ENCODE measurements at places on chromosomes 1 and 21.
A peak's percentile ranks its signal among the peaks of the same experiment; 100 is the strongest.

- DNase-seq, result no peak
Observed at GRCh38 chr1:159996653-159997052, 35.1 kb downstream of the PIGM start.

DNA sequence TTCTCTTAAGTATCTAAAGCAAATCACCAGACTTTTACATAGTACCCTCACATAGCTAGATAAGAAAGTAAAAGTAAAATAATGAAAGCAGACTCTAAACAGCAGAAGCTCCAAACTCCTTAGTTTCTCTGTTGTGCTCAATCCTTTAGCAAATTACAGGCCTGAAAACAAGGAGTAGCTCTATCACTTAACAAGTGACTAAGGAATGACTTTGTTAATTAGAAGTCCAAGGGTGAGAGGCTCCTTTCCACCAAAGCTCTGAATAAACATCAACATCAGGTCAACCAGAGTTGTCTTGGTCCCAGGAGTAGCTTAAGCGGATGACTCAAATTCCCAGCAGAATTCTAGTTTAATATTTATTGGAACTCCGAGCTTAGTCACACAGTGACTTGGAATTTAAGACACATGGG lies 5.9 kb downstream of the NRIP1 start:
- DNase-seq, result no peak

DNA sequence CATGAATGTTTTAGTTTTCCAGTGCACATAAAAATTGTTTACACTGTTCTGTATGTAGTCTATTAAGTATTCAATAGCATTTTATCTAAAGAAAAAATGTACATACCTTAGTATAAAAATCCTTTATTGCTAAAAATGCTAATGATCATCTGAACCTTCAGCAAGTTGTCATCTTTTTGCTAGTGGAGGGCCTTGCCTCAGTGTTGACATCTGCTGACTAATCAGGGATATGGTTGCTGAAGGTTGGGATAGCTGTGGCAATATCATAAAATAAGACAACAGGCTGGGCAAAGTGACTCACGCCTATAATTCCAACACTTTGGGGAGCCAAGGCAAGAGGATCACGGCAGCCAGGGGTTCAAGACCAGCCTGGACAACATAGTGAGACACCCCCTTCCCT lies 9.0 kb downstream of the DYNLT5 start:
- no peak for DNase-seq

DNA sequence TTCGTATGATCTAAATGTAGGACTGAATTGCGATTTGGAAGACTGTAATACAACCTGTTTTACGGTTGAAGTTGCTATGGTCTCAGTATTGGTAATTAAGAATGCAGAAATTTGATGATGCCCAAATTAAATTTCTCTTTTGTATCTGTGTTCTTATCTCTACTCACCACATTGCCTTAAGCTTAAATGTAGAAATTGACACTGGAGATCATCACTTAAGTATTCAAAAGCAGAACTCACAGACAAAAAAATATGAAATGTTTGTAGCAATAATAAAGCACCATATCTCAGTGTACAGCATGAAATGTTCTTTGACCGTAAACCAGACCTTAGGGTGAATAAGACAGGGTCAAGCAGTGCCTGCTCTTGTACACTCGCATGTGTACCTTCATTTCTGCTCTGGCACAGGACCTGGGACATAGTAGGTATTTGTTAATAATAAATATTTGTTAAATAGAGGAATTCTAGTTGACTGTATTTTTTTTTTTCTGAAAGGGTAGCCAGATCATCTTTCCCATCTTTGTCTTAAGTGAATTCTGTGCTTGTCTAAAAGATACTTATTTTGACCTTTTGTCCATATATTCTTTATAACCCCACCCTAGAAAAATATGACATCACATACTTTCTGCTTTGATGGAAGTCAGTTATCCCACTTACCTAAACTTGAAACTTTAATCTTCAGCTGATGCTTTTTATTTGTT lies 1.5 kb downstream of the CDC7 start:
- DNase-seq, result no peak

DNA sequence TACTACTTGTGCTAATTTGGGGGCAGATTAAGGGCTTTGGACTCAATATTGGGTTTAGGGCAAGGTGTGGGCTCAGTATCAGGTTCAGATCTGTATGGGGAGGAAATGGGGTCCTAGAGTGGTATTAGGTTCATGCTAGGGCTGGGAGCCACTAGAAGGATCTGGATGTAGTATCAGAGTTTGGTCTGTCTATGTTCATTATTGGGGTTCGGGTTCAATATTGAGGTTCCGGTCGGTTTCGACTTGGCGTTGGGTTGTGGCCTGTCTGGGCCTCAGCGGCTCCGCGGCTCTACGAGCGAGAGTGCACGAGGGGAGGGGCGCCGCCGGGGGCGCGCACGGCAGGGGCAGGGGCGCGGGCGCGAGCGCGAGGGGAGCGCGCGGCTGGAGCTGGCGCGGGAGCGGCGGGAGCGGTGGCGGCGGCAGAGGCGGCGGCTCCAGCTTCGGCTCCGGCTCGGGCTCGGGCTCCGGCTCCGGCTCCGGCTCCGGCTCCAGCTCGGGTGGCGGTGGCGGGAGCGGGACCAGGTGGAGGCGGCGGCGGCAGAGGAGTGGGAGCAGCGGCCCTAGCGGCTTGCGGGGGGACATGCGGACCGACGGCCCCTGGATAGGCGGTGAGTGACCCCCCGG lies at the start of gene PTPRF:
Gene PTPRF (plus strand): TSS at position 401 of the 624 bp plus-strand sequence. CDS start 14,193 bp downstream, outside the sequence.
- peak; percentile 25 for DNase-seq

- DNase-seq, result no peak
Observed at GRCh38 chr21:39051588-39051949, 131.7 kb downstream of the PSMG1 start.

DNA sequence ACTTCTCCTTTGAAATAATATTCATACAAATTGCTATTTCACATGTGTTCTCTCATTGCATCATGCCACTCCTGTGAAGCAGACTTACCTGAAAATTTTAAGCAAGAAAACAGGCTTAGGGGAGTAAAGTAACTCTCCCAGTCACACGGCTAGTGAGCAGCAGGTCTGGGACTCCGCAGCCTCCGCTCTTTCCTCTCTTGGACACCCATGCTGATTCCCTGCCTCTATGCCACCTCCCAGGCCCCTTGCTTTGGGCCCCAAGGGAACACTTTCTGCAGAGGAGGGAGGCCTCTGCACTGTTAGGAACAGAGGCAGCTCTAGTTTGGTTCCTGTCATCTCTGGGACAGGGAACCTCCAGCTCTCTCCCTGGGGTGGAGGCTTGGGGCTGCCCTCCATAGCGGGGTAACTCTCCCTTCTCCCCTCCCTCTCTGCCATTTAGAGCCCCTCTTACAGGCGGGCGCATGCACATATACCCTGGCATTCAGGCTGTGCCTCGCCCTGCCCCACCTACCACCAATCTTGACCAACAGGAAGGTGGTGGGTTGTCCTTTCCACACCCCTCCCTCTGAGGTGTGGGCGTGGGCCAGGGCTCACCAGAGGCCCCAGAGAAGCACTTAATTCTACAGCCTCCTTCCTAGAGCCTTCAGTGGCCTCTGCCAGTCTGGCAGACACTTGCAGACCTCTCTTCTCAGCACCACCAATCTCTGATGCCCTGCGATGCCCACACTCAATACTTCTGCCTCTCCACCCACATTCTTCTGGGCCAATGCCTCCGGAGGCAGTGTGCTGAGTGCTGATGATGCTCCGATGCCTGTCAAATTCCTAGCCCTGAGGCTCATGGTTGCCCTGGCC lies at the start of gene RXFP4:
Gene RXFP4 (plus strand): TSS at position 646 of the 852 bp plus-strand sequence. CDS start 72 bp downstream, at position 718.
- DNase-seq, result no peak

DNA sequence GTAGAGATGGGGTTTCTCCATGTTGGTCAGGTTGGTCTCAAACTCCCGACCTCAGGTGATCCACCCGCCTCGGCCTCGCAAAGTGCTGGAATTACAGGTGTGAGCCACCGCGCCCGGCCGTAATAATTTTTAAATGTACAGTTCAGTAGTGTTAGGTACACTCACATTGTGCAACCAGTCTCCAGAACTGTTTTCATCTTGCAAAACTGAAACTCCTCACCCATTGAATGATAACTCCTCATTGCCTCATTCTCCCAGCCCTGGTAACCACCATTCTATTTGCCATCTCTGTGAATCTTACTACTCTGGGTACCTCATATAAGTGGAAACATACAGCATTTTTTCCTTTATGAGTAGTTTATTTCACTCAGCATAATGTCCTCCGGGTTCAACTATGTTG lies 3.4 kb downstream of the NLRP3 start:
- DNase-seq, result no peak

DNA sequence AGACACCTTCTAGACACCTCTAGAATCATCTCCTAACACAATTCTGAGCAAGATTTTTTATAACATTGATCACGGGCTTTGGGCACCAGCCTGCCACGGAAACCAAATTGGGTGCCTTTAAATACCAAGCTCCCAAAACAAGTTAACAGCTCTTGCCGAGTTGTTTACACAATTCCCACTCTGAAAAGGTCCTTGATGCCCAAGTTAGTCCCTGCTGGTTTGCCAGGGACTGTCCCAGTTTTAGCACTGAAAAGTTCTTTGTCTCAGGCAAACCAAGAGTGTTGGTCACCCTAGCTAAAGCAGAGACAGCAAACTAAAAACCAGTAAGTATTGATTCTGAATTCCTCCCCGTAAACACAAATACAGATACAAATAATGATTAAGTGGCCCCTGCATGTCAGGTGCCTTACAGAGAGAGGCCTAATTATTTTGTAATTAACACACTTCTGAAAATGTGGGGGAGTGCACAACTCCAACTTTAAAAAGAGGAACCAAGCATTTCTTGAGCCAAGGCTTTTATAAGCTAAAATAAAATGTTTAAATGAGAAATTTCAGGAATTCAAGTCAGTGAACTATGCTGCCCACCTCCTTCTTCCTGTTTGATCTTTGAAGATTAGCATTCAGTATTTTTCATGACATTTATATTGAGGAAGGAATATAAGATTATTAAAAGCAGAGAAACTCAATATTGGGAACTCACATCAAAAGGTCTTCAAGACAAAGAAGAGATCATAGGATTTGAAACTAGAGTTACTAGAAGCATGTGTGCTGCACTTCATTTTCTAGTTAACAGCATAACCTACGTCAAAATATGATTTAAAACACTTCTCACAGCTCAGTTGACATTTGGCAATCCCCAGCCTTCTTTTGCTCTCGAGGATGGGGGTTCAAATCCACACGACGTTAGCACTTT lies 9.0 kb upstream of the UBE2U start:
- DNase-seq, result no peak

DNA sequence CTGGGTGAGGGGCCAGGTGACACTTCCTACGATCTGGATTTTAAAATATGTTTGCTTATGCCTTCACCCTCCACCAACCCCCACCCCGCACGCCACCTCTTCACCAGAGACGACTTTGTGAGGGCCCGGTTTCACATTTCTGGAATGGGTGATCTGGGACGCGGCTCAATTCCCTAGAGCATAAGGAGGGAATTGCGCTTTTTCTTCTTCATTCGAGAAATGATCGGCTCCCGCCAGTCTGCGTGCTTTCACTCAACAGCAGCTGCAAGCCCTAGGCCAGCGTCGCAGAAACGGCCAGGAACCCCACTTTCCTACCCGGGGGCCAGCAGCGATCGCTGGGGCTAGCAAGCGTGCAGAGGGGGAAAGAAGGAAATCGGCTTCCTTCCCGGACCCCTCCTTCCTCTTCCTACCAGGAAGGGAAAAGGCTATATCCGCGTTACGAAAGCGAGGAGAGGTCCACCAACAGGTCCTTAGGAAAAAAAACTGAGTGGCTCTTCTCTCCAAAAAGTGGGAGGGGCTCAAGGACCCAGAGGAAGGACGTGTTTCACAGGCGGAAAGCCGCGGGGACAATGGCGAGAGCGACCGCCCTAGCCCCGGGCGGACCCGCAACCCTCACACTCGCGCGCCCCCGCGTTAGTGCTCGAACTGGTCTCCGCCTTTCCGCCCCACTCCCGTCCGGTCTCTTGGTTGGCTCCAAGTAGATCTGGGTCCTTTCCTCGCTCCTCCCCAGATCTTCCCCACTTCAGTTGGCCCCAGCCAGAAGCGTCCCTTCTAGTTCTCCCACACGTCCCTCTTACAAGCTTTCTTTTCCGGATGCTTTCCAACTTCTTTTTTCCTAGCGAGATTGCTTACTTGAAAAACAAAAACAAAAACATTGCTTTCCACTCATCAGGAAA lies 1.1 kb upstream of the ADAMTS1 start:
- DNase-seq, result no peak

DNA sequence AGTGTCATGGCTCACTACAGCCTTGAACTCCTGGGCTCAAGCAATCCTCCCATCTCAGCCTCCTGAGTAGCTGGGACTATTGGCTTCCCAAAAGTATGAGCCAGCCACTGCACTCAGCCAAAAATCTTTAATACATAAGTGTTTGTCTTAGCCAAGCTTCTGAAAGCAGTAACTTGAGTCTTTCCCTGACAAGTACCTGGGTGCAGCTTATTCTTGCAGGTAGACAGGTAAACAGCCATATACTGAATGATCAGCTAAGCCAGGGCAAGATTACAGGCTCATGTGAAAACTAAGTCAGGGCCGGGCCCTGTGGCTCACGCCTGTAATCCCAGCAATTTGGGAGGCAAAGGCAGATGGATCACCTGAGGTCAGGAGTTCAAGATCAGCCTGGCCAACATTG lies 7.8 kb downstream of the MEAF6 start:
- no peak for DNase-seq

Measured in activated CD8-positive, alpha-beta memory T cell treated with anti-CD3 and anti-CD28 coated beads, Interleukin-2, amount 50 U/mL, for 4 hours (primary cell).